ENCODE measurements at places on chromosomes 2 and 18.

DNA sequence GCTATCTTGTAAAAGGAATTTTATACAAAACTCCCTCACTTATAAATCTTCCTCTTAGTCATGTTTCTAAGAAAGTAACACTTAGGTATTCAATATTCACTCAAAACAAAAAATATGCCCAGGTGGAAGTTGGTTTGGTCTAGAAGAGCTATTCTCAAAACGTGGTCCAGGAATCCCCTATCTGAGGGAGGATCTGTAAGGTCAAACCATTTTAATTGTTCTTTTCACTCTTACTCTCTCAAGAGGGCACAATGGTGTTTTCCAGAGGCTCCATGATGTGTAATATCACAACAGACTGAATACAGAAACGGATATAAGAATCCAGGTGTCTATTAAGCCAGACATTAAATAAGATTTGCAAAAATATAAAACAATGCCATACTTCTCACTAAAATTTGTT is 9.9 kb downstream of the MOB1A start:
- DNase-seq = no peak

DNA sequence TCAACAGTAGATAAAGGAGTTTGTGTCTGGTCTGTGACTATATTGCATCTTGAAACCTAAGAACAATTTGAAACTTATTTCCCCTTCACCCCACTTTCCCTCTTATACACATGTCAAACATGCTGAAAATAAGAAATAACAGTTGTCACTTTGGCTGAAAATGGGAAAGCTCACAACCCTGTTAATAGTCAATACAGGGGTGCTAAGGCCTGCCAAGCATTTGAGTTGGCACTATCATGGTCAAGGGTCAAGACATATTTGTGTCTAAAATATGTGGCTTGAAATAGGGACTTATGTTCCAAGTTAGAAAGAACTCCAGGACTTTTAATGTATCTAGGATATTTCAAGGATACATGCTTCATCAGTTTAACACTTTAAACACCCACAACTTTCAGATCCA is 20.6 kb downstream of the PAIP2B start:
- no peak for DNase-seq

GRCh38 chr2:217928324-217929181 is 74.2 kb downstream of the TNS1 start:
- no peak for DNase-seq

- DNase-seq = no peak
Measured at GRCh38 chr2:160355080-160355479, 138.5 kb downstream of the RBMS1 start.

DNA sequence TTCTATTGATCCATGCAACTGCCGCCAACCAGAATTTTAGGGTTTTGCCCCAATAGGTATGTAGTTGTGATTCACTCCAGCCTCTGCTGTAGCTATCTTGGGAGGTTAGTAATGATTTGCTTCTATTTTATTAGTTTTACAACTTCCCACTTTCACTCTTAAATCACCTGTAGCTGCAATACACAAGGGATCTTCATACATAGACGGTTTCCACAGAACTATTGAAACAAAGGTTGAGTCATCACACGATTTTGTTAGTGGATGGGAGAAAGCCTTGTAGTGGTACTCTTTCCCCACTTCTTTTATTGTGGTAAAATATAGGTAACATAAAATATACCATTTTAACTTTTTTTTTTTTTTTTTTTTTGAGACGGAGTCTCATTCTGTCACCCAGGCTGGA is 104.2 kb upstream of the SPRED2 start:
- peak; percentile 13 for DNase-seq

- DNase-seq = no peak
Measured at GRCh38 chr2:216897561-216898203, 37.8 kb upstream of the TNP1 start.

- DNase-seq = no peak
Measured at GRCh38 chr2:147416099-147416498, 428.7 kb upstream of the ACVR2A start.

GRCh38 chr2:119765433-119766002 is 5.8 kb downstream of the PTPN4 start:
- no peak for DNase-seq

DNA sequence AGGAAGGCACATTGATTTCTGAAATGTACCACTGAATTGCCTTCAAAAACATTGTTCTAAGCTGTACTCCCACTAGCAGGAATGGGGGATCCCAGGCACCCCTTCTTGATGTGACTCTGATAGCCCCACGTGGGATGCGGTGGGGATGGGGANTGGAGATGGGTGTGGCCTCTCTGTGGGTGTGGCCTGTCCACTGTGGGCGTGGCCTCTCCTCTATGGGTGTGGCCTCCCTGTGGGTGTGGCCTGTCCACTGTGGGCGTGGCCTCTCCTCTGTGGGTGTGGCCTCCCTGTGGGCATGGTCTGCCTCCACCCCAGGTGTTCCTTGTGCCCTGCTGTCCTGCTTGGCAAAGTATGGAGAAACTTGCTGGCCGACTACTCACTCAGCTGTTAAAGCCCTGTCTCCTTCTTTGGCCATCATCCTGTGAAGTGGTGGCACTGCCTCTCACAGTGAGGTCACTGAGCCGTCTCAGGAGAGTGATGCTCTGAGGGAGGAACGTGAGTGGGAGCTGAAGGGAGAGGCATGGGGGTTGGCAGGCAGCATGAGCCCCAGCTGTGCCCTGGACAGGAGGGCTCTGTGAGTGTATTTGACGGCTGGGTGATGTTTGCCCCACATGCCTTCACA is 6.7 kb upstream of the PARD6G start:
- no peak for DNase-seq

DNA sequence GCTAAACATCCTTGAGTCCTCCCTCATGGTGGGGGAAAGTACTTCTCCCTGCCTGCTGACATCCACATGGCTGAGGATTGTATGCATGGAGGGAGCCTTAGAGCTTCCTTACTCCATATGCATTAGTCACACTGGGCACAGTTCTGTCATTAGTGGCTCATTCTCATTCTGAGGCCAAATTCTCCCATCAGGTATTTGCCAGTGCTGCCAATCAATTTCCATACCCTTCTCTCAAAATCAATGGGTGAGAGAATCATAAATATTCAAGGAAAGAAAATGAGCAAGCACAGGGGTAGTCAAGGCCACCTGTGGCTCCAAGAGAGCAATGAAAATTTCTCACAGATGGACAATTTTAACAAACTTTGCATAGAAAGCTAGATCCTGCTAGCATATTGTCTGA is 422.6 kb upstream of the SETBP1 start:
- DNase-seq = no peak

- DNase-seq = no peak
Measured at GRCh38 chr2:109257653-109258052, 128.6 kb downstream of the SH3RF3 start.

- DNase-seq = no peak
Measured at GRCh38 chr2:237708065-237708398, 80.6 kb downstream of the LRRFIP1 start.

DNA sequence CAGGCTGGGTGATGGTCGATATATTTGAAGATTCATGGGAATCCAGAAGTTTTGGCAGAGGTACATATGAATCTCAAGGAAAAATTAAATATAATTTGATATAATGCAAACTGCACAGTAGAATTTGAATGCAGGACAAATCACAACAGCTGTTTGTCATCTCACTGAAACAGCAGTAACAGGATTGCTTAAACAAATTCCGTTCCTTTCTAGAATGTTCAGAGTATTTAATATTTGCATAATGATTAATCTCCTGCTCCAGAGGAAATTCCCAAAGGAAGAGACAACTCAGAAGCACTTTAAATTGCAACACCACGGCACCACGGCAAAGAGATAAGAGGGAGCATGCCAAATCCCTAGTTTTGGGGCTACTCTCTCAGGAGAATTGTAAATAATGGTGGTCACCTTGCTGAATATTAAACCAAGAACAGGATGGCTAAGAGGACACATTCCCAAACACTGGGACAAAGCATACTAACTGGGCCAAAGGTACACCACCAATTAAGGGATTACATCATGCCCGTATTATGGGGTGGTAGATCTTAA is 67.8 kb upstream of the MAP4K3 start:
- DNase-seq = no peak

- no peak for DNase-seq
Measured at GRCh38 chr18:28905509-28905908, 728.6 kb upstream of the CDH2 start.

DNA sequence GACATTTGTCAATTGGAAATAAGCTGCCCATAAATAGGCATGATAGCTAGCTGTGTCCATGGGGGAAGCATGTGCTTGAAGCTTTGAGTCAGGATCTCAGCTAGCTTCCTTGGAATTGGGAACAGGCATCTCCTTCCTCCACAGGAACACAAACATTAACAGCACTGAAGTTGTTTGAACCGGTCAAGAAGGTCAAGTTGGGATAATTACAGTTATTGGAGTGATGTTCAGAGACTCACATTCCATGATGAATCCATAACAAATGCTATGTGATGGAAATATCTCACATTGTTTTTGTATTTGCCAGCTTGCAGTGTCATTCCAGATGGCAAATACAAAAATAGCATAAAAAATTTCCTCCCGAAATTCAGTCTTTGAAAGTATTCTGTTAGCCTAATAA is 347.6 kb upstream of the SMIM21 start:
- DNase-seq = no peak

GRCh38 chr18:79387615-79388014 is 8.1 kb upstream of the NFATC1 start:
- DNase-seq = no peak

DNA sequence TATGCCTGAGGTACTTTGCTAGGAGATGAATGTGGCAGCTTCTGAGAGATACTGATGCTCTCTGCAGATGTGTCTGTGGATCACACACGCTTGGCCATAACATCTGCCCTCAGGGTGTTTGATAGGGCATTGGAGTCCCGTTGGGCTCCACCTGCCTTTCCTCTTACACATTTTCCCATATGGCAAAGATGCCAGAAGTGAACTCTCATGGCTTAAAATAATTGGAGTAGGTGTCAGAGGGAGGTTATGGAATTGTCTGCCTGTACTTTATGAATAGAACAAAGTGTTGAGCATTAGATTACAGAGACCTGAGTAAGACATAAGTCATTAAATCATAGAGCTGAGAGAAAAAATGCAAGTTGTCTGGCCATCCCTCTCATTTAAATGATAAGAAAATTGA is 75.3 kb upstream of the PNPT1 start:
- no peak for DNase-seq

DNA sequence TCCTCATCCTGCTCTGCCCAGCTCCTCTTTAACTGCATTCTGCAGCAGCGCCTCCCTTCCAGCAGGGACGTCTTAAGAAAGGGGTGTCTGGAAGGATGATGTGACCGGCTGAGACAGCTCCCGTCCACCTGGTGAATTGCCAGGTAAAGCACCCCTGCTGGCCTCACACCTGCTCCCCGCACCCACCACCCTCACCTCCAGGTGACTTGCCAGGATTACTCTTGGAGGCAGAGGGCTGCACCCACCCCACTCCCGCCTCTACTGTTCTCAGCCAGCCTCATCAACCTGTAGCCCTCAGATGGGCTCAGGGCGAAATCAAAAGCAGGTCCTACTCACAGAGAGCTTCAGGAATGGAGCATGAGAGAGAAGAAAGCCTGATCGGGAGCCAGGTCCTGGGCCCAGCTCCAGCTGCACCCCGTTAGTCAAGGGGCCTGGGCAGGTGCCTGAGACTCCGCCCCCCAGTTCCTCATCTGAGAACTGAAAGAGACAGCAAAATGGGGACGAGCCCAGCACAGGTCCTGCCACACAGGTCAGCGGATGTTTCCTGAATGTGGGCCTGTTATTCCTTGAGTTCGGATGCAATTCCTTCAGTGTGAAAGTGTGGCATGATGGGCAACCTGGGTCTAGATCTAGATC is 5.6 kb downstream of the ADRA2B start:
- no peak for DNase-seq

- no peak for DNase-seq
Measured at GRCh38 chr18:37499044-37499443, 66.6 kb downstream of the CELF4 start.

DNA sequence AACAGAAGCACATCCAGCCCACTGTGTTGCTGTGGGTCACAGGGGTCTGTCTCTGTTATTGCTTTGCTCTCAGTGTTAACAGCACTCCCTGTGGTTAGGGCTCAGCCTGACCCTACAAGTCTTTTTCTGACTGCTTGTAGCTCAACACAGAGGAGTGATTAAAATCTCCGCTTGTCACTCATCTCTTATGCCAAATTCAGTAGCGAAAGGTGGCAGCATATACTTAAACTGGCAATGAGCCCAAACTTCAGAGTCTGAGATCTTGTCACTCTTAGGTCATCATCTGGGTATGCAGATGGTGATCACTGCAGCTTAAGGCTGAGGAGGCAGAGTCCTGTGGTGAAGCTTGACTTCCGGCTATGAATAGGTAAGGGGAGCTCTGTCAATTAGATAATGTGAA is 63.3 kb upstream of the CSRNP3 start:
- DNase-seq = no peak

- no peak for DNase-seq
Measured at GRCh38 chr2:14533131-14533757, 99.3 kb upstream of the LRATD1 start.

DNA sequence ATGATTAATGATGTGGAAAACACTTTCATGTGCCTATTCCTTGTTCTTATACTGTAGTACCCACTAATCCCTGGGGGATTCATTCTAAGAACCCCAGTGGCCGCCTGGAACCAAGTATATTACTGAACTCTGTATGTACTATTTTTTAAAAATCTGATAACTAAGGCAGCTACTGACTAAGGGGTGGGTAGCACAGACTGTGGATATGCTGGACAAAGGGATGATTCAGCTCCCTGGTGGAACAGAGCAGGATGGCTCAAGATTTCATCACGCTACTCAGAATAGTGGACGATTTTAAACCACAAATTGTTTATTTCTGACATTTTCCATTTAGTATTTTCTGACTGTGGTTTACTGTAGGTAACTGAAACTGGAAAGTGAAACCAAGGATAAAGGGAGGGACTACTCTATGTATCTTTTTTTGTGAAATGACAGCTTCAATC is 41.8 kb upstream of the CDC42EP3 start:
- DNase-seq = no peak

DNA sequence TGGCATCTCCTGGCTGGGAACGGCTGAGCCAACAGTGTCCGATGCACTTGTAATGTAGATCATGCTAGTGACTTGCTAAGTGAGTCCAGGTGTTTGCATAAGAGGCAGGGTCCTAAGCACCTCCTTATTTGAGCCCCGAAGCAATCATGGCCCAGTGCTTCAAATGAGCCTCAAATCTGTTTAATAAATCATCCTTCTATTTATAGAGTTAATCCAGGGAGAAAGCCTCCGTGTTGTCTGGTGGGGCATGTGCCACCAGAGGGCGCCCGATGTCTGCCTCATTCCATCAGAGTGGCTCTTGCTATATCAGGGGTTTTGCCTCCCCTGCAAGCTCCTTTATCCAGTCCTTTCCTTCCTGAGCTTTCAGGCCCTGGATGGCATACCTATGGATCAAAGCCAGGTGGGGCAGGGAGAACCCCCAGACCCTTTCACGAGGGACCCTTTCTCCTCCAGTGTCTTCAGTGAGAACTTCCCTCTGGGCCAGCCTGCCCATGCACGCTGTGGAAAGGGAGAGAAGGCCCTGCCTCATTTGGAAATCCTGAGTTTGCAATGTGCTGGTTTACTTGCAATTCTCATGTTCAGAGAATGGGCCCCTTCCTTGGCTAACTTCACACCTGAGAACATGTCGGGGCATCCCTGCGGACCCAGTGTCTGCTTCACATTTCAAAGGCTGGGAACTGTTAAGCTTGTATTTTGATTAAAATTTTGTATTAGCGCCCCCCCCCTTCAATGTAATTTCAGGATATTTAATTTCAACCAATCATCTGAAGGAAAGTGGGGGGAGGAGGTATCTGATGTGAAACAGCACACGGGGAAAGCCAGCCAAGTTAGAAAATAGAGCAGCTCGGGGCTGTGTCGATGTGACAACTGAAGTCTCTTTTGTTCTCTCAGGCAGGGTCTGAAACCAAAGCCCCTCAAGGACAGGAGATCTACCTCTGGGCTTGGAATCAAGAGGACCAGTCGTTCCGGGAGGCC is 39.7 kb downstream of the RDH14 start:
- DNase-seq = peak; percentile 19

GRCh38 chr2:186129767-186130581 is 356.1 kb upstream of the ZC3H15 start:
- DNase-seq = no peak

Data from GM19239 (cell line).